Activated T-cell treated with anti-CD3 and anti-CD28 coated beads, Interleukin-2, amount 50 U/mL, for 24 hours (primary cell): ENCODE measurements at places on chromosomes 3 and 15.

DNA sequence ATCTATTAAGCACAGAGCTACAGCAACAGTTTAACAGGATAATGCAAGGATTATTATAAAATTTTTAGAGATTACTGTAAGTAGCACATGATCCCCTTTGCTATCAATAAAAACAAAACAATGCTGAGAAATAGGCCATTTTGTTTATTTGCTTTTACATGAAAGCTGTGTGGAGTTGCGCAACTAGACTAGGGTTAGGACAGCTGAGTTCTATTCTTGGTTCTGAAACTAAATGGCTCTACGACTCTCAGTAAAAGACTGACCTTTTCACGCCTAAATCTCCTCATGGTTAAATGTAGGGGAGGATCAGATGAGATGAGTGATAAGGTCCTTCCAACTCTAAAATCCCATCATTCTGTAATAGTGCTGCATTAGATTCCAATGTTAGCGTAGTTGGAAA, 25.0 kb downstream of the KCNMB2 start:
- DNase-seq, result no peak

- no peak for DNase-seq
Observed at GRCh38 chr3:189909573-189909972, 211.1 kb downstream of the P3H2 start.

DNA sequence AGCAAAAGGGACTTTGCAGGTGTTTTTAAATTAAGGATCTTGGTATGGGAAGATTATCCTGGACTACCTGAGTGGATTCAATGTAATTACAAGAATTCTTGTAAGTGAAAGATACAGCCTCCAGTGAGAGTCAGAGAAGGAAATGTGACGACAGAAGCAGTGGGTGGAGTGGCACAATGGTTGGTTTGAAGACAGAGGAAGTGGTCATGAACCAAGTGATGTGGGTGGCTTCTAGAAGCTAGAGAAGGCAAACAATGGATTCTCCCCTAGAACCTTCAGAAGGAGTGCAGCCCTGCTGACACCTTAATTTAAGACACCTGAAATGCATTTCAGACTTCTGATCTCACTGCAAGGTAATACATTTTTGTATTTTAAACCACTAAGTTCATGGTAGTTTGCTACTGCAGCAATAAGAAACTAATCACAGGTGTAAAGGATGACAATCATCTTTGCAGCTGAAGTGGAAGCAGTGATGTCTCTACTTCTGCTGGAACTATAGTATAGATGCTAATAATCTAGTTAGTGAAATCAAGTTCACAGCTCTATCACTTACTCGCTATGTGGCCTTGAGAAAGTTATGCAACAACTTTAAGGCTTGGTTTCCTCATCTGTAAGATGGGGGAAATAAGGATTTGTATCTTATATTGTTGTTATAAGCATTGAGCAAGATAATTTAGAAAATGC, 403.4 kb upstream of the SUCLG2 start:
- peak; percentile 60 for DNase-seq

GRCh38 chr15:89052474-89052873, 35.8 kb upstream of the ABHD2 start:
- no peak for DNase-seq

DNA sequence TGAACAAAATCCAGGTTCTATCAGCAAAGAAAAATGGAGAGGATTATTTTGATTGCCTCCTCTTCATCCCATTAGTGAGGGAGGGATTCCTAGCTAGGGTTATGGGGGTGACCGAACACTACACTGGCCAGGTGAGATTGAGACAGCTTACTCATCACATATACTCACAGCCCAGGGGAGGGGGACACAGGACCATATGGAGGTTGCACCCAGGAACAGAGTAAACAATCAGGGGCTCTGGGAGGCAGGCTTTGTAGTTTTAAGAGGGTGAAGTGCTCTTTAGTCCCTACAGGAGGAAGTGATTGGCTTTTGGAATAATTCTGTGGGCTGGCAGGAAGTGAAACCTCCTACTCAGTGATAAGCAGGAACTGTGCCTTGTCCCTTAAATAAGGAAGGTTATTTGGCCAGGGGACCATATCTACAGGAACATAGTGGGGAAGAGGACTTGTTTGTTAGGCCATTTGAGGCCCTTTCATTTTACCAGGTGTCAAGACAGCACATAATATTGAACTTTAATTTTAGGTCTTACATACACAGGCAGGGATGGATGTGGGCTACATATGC, 17.5 kb upstream of the KCTD6 start:
- no peak for DNase-seq

DNA sequence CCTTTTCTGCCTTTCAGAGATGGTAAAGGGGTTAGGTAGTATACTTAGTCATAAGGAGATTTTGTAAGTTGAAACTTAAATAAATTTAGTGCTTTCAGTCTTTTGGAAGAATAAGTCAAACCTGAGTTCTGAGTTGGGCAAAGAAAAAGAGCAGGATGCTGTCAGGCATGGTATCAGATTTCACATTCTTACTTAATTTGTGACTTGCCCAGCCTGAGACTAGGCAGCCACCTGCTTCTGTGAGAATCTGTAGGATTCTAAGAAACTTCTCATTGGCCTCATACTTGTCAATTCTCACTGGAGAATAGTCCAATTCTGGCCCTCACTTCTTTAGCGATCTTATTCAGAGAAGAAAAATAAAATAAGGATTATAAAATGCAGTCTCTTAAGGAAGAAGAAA, 577.5 kb downstream of the DIPK2A start:
- DNase-seq, result no peak

DNA sequence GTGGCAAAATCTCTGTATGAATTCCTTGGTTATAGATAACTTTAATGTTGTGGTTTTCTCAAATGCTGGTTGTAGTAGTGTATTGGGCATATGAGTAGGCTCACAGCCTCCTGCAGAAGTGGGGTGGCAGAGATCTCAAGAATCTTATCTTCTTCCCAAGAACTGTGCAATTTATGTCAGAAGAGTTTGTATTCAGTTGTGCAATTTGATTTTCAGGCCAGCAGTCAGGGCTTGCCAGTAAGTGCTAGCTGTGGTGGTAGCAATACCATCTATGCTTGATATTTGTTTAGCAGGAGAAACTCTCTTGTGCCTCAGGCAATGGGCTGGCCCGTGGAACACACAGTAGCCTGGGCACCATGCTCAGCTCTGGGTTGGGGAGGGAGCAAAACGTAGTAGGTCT, 58.4 kb upstream of the GOLIM4 start:
- no peak for DNase-seq

- DNase-seq, result no peak
Observed at GRCh38 chr3:13215940-13216546, 142.8 kb upstream of the IQSEC1 start.

- peak; percentile 30 for DNase-seq
Observed at GRCh38 chr3:195226900-195227447, 44.0 kb downstream of the XXYLT1 start.

GRCh38 chr15:40957581-40958051, 4.3 kb downstream of the CHAC1 start:
- DNase-seq, result no peak

- DNase-seq, result peak; percentile 47
Observed at GRCh38 chr3:42264399-42265058, 1.5 kb downstream of the CCK start.

- no peak for DNase-seq
Observed at GRCh38 chr3:116028157-116028556, 404.8 kb downstream of the GAP43 start.

GRCh38 chr3:49787182-49787464, 781 bp upstream of the IP6K1 start:
- DNase-seq, result no peak

DNA sequence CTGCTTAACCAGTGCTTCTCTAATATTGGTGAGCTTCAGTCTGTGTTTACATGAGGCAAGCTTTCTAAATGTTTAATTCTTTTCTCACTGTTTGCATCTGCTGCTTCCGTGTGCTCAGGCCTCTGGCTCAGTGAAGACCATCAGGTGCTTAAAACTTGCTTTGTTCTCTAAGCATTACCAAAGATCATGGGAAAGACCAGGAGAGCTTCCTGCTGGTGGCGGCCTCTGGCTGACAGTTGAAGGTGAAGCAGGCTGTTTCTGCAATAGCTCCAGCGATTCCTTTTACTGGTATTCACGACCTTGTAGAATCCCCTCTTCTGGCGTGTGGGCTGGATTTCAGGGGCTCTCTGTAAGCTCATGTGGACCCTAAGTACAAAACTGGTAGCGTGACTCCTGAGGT, 45.1 kb downstream of the EDEM1 start:
- no peak for DNase-seq

- no peak for DNase-seq
Observed at GRCh38 chr3:45087155-45087554, 59.0 kb downstream of the CDCP1 start.

- DNase-seq, result no peak
Observed at GRCh38 chr3:94365006-94365405, 302.1 kb downstream of the NSUN3 start.

DNA sequence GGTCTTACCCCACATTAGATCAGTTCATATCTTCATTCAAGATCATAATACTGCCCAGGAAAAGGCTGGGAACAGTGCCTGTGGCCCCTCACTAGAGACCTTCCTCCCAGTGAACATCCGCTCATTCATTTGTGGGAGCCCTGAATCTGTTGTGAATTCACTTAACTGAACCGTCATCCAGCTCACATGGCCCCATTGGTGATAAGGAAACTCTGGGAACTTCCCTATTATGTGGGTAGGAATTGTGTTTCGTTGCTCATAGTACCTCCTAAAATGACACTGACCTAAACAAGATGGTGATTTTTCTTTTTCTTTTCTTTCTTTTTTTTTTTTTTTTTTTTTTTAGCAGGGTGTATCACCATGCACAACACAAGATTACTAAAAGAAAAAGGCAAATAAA, 6.8 kb upstream of the MESP2 start:
- DNase-seq, result no peak

GRCh38 chr3:154517404-154517803, 87.4 kb upstream of the GPR149 start:
- no peak for DNase-seq

DNA sequence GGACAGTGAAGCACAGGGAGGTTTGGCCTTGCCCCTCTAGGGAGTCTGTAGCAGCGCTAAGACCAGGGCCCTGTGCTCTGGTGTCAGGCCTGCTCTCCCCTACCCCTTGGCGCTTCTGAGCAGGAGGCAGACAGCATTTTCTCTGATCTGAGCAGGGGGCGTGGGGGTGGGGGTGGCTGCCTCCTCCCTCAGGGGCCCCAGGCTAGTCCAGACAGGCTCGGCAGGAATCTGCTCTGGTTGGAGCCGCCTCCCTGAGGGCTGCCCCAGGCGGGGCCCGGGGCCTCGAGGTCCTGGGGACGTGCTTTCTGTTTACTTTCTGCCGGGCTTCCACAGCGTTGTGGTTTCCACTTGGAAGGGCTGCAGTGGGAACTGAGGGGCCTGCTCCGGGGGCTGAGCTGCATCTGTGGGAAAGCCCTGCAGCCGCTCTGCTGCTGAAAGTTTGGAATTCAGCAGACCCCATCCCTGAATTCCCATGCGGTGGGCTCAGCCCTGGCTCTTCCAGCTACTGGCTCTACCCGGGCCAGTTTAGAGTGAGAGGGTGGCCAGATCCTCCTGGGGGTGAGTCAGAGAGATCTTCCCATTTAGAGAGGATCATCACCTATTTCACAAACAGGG, 105.4 kb downstream of the LINGO1 start:
- DNase-seq, result no peak

GRCh38 chr3:56985878-56986277, 74.6 kb upstream of the SPATA12 start:
- peak; percentile 39 for DNase-seq

DNA sequence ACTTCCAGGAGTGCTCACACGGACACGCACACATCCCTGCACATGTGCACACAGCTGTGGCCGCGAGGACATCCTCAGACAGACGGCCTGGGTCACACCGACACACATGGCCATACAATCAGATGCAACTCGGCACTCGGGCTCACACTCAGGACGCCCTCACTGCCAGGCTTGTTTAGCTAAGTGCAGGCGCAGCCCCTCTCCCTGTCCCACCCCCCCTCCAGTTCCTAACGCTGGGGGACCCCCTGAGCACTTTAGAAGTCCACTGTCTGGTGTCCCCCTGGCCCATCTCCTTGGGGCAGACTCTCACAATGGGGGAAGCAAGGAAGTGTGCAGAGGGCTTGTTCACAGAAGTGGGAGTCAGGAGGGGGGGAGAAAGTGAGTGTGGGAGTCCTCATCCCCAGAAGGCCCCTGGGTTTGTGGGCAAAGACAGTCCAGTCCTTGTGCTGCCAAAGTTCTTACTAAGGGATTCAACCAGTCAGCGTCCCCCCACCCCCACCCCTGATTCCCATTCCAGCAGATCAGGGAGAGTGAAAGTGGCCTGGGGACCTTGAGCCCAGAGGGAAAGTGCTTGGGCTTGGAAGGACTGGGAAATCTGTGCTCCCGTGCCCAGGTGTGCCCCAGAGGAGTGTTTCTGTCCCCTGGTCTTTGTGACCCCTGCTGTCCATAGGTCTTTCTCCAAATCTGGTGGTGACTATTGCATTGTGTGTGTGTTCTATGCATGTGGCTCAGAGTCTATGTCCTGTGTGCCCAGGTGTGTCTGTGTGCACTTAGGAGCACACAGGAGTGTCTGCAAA, 767 bp upstream of the GATA2 start:
- DNase-seq, result peak; percentile 34

DNA sequence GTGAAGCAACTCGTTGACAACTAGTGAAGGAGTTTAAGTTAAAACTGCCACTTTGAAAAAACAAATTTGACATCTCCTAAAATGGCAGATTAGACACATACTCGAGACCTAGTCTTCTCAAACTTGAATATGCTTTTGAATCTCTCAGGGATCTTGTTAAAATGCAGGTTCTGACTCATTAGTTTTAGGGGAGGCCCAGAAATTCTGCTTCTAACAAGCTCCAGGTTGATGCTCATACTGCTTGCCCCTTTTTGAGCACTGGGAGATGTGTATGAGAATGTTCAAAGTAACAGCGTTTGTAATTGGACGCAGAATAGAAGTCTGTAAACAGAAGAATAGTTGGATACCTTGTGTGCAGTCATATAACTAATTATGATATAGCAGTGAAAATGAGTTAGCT, 1.6 kb downstream of the C3orf38 start:
- DNase-seq, result no peak

DNA sequence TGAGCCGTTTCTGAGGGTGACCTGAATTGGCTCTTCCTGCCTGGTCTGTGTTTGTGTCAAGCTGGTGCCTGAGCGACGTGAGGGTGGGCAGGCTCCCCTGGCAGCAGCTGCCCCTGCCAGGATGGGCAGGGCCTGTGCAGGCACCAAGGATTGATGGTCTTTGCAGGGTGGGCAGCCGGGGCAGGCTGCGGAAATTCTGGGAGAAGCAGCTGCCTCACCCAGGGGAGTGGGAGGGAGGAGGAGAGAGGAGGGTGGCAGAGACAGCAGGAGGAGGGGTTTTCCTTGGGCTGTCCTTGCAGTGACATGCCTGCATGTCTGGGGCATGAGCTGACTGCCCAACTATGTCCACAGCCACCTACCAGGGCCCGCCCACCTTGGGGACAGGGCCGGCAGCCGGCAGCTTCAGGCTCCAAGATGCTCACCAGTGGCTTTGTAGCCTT, 27.9 kb upstream of the SLC6A6 start:
- DNase-seq, result no peak

DNA sequence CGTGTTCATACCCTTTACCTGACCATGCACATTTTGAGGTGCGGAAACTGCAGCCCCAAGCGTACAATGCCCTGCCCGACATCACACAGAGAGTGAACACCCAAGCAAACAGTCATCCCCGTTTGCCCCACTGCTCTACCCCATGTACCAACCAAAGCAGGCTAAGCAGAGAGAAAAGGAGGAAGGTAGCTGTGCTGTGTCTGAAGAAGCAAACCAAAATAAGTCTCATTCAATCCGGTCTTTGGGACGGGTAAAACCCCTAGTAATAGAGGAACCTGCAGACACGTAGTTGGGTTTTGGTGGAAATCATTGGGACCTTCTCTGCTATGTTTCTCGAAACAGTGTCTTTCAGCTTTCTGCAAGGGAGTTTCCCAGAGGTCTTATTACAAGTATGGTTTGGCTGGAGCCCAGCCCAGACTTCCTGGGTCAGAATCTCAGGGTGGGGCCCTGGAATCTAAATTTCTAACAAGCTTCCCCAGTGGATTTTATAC, 164.6 kb upstream of the HES1 start:
- DNase-seq, result no peak
